Lower leg skin (tissue), 4 donors: ENCODE measurements at places on chromosomes 2 and 18. TPM values are rescaled to one million over a fixed set of nuclear protein-coding genes. Genes with fewer than 3 reads are reported as not detected.
A peak's percentile ranks its signal among the peaks of the same experiment; 100 is the strongest.

FMNL2 gene
- 12.2 TPM for total RNA-seq

DNA sequence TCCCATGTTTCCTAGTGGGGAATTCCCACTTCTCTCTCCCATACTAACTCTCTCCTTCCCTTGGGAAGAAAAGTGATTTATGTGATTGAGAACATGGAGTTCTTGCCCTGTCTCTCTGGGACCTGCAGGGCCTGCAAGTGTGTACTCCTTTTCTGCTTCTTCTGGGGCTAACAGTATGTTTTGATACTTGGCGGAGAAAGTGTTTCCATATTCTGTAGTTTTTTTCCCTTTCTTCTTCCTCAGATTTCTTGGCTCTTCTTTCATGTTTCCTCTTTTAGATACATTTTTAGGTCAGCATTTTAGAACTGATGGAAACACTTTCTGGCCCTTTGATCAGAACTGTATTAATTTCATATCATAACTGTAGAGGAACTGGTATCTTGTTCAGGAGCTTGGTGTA lies 352.2 kb downstream of the DLGAP1 start:
- no peak for DNase-seq

TFCP2L1 gene
- total RNA-seq, result 31.8 TPM

DNA sequence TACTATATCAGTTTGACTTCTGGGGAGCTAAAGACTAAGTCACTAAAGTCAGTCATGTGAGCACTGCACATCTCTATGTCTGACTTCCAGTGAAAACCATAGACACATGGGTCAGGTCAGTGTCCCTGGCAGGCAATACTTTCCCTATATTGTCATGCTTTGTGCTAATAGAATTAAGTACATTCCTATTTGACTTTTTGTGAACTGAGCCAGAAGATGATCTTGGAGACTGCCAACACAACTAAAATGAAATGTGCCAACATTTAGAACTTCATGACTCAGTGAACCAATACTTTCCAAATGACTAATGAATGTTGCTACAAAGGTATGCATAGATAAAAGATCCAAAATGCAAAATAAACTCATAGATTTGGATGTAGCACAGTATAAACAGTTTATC lies 820.8 kb upstream of the FAM98A start:
- DNase-seq, result no peak

DNA sequence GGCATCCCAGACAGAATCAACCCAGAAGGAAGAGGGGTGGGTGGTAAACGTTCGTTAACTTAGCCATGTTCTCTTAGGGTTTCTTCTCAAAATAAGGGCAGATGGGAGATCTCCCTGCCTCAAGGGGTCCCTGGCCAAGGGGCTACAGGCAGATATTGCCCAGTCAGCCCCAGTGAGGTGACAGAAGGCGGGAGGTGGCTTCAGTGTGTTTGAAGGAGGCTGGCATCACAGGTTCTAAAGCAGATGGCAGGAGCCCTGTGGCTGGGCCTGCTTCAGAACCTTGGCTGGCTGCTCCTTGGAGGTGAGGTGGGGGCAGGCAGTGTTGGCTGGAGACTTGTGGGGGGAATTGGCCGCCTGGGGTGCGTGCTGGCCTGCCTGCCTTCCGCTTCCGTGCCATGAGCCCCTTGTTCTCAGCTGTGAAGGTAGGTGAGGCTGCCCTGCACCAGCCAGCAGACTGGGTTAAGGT lies 23.5 kb downstream of the HPCAL1 start:
- DNase-seq, result no peak

DNA sequence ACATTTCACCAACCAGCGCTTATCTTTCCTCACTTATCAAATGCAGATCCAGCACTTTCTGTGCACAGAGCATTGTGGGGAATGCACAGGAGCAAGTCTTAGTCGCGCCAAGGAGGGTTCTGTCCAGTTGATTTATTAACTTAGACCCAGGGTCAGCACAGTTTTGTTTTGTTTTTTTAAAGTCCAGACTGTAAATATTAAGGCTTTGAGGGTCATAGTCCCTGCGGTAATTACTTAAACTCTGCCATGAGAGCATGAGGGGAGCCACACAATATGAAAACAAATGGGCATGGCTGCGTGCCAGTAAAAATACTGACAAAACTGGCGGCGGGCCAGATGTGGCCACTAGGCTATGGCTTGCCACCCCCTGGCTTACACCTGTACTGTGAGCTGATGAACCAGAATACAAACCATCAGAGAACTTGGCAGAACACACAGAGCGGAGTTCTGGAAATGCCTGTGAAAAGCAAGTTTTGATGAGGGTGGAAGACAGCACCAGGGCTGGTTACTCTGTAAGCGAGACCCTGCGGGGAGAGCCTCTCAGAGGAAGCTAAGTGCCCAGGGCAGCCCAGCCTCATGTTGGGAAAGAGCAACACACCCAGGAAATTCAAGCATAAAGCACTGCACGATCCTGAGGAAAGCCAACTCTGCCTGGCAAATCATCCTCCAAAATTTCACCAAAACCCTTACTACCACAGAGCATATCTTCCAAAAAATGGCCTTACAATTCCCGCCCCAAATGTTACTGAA lies 43.6 kb downstream of the L3MBTL4 start:
- DNase-seq, result no peak

AQP4 gene
- total RNA-seq, result 0.59 TPM

GRCh38 chr2:173926875-173927274 lies 38.3 kb downstream of the SP3 start:
- no peak for DNase-seq

DNA sequence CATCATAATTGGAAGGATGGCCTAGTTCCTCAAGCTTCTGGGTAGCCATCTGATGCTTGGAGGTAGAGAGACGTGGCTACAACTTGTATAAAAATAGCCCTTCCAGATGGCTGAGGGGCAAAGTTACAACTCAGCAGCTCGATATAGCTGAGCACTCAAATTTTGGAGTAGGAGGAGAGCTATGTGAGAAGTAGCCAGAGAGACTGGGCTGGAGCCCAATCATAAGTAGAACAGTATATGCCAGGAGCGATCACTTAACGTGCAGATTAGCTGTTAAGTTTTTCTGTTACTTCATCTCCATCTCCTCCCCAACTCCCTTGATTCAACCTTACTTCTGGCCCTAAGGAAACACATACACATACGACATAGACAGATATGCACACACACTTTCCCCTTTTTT lies 28.8 kb downstream of the CNRIP1 start:
- no peak for DNase-seq

EPB41L3 gene
- 32.5 TPM for total RNA-seq

CDH19 gene
- 8.2 TPM for total RNA-seq

DNA sequence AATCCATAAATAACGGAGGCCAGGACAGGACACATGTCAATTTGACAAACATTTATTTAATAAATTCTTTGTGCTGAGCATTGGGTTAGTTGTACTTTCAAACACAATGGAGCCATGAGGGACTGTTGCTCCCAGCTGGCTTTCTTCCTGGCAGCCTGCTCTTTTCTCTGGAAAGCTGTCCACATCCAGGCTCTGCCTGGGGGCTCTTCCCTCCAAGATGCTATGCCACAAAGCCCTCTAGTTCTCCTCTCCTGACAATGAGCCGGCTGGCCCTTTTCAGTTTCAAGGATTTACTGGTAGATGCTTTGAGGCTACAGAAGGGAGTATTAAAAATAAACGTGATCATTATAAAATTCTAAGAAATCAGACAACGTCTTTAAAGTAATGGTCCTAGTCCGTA lies 44.1 kb upstream of the SLC14A2 start:
- DNase-seq, result no peak

REG3A gene
- total RNA-seq, result not detected

- no peak for DNase-seq
These were observed 177.1 kb upstream of the HAAO start for GRCh38 chr2:42969231-42970150.

GRCh38 chr18:48816554-48816953 lies 134.2 kb downstream of the SMAD7 start:
- DNase-seq, result peak; percentile 57

MAPK4 gene
- 0.46 TPM for total RNA-seq

POTEC gene
- not detected for total RNA-seq

- DNase-seq, result no peak
These were observed 39.5 kb downstream of the UGP2 start for GRCh38 chr2:63881205-63881604.
